ENCODE measurements at places on chromosomes 11 and 22. TPM values are rescaled to one million over a fixed set of nuclear protein-coding genes. Genes with fewer than 3 reads are reported as not detected.
A peak's percentile ranks its signal among the peaks of the same experiment; 100 is the strongest.

- DNase-seq: no peak
Observed at GRCh38 chr11:82898241-82898640, 2.0 kb downstream of the PRCP start.

GRCh38 chr11:94168882-94169281 lies 40.2 kb downstream of the PANX1 start:
- DNase-seq: no peak

DNA sequence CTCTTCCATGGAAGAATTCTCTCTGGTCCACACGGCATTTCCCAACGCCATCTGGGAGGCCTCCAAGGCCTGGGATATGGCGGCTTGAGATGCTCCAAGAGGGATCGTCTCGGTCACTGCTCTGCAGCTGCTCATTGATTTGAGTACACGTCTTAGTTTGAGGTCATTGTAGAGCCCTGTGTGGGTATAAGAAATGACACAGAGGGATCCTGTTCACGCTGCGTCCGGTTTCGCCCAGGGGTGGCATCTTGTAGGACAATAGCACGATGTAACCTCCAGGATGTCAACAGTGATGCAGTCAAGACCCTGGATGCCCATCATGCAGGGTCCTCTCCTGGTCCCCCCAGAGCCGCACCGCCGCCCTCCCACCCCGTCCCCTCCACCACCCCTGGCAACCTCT lies 564.6 kb downstream of the BRD1 start:
- no peak for DNase-seq

- DNase-seq: peak; percentile 84
Observed at GRCh38 chr11:22792497-22792896, 37.1 kb downstream of the SVIP start.

DNA sequence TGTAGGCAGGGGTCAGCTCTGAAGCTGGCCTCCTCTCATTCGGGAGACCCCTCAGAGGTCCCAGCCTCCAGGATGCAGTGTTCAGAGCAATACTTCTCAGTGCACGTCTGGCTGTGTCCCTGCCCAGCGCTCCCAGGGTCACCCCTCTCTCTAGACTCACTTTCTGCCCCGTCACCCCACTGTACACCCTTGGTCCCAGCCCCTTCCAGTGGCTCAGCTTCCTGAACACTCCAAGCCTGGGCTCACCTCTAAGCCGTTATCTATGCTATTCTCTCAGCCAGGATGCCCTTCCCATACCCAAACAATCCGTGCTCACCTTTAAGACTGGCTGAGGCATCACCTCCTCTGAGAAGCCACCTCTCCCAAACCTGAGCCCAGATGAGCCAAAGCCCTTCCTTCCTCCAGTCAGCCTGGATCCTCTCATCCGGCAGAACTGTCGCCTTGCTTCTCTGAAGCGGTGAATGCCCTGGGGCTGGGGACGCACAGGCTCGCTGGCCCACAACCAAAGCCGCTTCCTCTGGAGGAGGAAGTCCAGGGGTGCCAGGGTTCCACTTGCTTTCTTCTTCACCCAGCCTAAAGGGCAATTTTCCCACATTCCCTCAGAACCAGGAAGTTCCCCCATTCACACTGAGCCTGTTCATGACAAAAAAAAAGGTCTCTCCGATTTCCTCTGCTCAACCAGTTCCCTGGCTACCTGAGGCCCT lies 13.7 kb upstream of the CDKN1C start:
- no peak for DNase-seq

DNA sequence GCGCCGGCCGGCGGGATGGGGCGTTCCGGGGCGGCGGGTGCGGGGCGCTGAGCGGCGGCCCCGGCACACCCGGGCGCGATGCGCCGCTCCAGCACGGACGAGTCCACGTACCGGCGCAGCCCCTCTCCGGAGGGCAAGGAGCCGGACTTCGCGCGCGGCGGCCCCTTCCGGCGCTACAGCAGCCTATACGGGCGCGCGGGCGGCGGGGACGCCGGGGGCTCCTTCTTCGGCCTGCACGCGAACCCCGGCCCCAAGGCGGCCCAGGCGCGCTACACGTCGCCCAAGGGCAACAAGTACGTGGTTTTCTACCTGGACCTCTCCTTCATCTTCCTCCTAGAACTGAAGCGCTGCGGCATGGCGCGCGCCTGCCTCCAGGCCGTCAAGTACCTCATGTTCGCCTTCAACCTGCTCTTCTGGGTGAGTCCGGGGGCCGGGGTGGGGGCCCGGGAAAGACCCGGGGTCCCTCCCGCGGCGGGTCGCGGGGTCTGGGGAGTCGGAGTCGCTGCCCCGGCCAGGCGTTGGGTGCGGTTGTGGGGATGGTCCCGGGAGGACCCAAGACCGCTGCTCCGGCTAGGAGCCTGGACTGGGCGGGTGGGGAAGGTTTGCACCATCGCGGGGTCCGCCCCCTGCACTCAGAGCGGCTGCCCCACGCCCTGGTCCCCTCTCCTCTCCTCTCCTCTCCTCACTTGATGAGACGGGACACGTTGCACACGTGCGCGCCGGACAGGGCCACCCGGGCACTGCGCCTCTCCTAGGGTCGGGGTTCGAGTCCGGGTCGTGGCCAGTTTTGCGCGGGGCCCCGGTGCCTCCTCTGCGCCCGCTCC lies 7.5 kb downstream of the TSPAN4 start:
- no peak for DNase-seq

DNA sequence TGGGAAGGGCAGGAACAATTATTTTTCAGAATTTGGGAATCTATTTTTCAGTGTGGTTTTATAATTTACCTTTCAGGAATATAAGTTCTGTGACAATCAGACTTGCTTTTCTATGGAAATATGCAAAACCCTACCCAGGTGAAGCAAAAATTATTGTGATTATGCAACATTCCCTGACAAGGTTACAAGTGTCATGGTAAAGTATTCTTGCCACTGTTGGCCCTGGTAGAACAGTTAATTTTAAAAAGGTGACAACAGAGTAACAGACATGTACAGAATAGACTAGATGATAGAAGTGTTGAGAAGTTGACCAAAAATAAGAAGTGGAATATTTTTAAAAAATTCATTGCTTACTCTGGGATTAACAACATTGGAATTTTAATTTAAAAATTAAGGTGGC lies 29.2 kb downstream of the TRAF6 start:
- no peak for DNase-seq

MYO18B gene
- total RNA-seq: 0.17 TPM

MUC5AC gene
- 0.03 TPM for total RNA-seq

CRYBB1 gene
- not detected for total RNA-seq
